Stimulated activated CD4-positive, alpha-beta T cell treated with anti-CD3 and anti-CD28 coated beads, Interleukin-1b, Interleukin-23, amount 100 ng/mL, for 24 hours (primary cell): ENCODE measurements at places on chromosomes 16 and 17.

- peak; percentile 45 for DNase-seq
Observed at GRCh38 chr16:88634141-88634993, 4.0 kb upstream of the IL17C start.

- no peak for DNase-seq
Observed at GRCh38 chr17:72931163-72931562, 161.3 kb downstream of the SLC39A11 start.

DNA sequence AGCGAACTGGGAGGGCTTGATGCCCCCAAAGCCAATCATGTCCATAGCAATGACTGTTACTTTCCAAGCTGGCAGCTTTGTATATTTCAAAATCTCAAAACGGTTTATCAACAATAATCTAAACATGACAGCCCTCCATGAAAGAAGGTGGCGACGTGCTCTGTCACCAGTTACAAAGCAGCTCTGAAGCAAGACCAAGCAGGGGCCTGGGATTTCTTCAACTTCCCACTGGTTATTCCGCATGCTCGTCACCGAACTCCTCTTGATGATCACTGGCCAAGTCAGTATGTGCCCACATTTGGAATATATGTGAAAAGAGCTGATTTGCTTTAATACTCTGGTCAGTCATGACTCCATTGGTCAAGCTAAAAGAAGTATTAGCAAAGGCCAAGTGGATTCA is 175.6 kb downstream of the VPS53 start:
- no peak for DNase-seq

- no peak for DNase-seq
Observed at GRCh38 chr16:54360681-54361080, 74.1 kb upstream of the IRX3 start.

DNA sequence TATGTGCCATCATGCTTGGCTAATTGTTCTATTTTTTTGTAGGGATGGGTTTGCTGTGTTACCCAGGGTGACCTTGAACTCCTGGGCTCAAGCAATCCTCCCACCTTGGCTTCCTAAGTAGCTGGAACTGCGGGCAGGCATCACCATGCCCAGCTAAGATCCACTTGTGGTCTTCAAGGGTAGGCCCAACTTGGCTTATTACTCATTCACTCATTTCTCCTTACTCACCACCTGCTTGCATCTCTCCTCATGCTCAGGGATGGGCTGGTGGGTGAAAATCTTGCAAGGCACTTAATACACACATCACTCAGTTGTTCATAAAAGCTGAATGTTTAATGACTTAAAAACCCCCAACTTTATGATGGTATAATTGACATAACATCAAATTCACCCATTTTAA is 207.8 kb downstream of the SHISA9 start:
- DNase-seq = no peak

DNA sequence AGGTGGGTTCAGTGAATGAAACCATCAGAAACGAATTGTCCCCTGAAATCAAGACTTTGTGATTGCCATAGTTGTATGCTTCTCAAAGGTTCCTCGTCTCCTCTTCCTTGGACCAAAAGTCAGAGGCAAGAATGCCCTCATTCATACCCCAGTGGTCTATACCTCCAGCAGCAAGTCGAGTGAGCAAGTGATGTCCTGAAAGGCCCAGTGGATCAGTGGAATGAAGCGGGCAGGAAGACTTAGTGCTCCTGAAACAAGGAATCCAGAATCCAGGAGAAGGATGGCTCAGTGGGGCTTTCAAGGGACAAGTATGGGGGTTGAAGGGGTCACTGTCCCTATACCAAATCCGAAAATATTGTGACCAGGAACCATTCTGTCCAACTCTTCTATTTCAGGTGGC is 5.3 kb upstream of the ERBB2 start:
- no peak for DNase-seq

DNA sequence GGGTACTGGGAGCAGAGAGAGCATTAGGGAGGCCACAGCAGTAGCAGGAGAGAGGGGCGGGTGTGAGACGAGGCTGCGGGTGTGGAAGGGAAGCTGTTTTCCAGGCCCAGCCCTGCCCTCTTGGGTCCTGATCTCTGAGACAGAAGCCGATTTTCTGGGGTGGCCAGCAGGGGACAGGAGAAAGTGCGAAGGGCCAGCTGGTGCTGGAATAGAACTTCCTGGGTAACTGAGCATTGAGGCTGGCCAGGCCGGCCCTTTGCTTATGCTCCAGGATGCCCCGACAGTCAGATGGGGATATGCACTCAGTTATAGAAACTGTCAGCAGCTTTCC is 804 bp downstream of the BTBD17 start:
- DNase-seq = no peak

DNA sequence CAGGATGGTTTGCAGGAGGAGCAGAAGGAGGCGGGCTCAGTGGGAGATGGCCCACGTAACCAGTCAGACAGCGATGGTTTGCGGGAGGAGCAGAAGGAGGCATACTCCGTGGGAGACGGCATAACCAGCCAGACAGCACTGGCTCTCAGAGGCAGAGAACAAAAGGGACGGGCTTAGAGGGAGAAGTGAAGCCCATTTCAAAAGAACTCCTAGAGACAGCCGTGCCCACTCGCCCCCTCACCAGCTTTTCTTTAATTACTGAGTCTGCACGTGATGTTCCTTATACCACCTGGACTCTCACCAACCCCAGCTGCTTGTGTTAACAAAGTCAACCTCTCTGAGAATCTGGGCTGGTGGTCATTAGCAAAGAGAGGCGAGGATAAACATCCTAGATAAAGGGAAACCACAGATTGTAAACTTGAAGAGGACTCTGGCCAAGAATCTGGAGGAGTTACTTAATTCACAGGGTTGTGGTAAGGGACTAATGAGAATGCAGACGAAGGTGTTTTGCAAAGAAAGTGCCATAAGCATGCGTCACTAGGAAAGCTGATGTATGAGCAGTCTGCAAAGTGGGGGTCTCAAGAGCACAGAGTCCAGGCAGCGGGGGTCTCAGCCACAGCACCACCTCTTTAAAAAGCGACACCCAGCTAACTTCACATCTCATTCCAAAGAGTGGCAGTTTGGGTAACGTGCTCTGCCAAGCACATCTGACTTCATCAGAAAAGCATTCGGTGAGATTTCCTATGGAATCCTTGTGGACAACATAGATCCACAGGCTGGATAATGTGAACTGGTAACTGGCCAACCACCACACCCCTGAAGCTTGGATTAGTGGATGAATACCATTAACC is 51.7 kb downstream of the NXN start:
- no peak for DNase-seq

DNA sequence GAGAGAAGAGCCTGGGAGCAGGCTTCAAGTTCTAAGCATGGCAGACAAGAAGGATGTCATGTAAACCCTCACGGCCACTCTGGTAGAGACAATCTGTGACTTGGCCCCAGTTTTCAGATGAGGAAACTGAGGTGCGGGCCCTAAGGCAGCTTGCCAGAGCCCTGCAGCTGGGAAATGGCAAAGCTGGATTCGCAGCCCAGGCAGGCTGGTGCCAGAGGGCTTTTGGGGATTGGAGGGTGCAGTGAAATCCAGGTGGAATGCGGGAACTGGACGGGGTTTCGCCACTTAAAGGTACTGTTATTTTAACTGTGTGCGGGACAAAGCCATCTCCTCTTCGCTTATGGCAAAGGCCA is 477 bp upstream of the OSGIN1 start:
- no peak for DNase-seq

GRCh38 chr17:69461951-69462369 is 47.5 kb downstream of the MAP2K6 start:
- no peak for DNase-seq

- no peak for DNase-seq
Observed at GRCh38 chr17:68148936-68149335, 98.9 kb upstream of the AMZ2 start.

DNA sequence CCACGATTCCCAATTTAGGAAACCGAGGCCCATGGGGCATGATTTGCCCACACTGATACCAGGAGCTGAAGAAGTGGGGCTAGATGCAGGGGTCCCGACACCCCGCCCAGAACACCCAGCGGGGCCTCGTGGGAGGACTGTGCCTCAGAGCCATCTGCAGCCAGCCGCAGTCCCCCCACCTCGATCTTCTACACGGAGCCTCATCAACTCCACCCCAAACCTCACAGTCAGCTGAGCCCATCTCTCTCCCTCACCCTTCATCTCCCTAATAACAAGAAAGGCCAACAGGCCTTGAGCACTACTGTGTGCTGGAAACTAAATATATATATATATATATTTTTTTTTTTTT is 4.2 kb downstream of the ITGAE start:
- no peak for DNase-seq

DNA sequence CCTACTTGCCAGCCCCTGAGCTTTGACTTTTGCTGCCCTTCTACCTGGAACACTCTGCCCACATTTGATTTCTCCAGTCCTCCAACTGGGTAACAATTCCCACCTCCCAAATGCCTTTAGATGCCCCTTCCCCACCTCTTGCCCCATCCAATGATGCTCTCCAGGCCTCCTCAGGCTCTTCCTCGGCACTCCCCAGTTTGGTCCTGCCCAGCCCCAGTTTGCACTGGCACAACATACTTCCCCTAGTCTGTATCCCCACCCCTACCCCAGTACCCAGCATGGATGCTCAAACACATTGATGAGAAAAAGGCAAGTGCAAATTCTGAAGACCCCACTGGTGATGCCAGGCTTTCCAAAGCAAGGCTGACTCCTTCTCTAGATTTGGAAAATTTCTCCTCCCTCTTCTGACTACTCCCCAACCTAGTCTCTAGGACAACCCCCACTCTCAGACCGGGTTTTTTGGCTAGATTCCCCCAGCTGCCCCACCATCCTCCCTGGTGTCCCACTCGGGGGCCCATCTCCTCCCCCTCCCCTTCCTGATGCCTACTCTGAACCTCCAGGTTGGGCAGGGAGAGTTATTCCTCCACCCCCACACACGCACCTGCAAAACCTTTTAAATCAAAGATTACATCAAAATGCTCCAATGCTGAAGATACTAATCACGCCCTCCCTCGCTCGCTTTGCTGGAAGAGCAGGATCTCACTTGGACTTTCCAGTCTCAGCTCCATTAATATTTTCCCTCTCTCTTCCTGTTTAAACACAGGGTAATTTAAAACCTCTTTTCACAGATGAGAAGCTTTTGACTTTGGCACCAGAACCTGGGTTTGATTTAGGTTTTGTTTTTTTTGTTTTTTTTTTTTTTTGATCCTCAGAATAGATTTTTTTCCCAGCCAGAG is 94.9 kb downstream of the TMEM132E start:
- DNase-seq = no peak

- no peak for DNase-seq
Observed at GRCh38 chr16:69620573-69620972, 54.8 kb downstream of the NFAT5 start.

GRCh38 chr16:49679095-49679494 is 176.8 kb downstream of the ZNF423 start:
- no peak for DNase-seq

DNA sequence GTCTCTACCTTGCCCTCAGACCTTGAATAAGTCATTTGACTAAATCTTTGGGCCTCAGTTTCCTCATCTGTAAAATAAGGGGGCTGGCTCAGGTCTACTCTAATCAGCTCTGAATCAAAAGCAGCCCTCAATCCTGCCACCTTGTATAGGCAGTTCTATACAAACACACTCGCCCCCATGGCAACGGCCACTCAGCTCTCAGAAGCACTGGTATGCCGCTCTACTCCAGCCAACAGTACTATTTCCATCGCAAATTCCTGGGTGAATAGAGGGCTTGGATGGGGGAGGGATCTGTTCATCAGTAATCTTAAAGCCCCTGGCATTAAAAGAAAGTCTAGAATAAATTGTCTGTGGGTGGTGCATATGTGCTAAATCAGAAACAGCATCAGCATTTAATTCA is 21.2 kb upstream of the TAOK1 start:
- DNase-seq = no peak

- DNase-seq = no peak
Observed at GRCh38 chr16:82425661-82426060, 201.1 kb upstream of the CDH13 start.

- no peak for DNase-seq
Observed at GRCh38 chr17:70215656-70216055, 46.3 kb downstream of the KCNJ2 start.

- DNase-seq = no peak
Observed at GRCh38 chr17:72926171-72926570, 166.3 kb downstream of the SLC39A11 start.

DNA sequence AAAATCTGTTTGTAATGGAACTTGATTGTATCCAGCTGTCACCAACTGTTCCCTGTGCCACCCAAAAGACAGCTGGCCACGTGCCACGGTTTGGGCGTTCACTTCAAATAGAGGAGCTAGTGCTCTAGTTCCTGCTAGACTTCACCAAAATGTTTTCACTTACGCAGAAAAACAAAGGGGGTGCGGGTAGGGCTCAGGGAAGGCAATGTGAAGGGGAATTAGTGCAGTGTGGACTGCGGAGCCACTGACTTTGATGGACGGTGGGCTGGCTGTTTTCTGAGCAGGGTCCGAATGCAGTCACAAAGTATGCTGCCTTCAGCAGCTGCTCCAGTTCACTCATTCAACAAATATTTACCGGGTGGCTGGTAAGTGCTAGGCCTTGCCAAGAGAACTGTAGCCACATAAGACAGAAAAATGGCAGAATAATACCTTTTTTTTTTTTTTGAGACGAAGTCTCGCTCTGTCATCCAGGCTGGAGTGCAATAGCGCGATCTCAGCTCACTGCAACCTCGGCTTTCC is 7.6 kb upstream of the CYTH1 start:
- DNase-seq = no peak

- no peak for DNase-seq
Observed at GRCh38 chr17:18247613-18248001, 10.9 kb downstream of the FLII start.
